Fibroblast of lung (primary cell): ENCODE measurements at places on chromosomes 6 and 20.

GRCh38 chr6:168095171-168095691, 16.2 kb upstream of the FRMD1 start:
- no peak for DNase-seq

DNA sequence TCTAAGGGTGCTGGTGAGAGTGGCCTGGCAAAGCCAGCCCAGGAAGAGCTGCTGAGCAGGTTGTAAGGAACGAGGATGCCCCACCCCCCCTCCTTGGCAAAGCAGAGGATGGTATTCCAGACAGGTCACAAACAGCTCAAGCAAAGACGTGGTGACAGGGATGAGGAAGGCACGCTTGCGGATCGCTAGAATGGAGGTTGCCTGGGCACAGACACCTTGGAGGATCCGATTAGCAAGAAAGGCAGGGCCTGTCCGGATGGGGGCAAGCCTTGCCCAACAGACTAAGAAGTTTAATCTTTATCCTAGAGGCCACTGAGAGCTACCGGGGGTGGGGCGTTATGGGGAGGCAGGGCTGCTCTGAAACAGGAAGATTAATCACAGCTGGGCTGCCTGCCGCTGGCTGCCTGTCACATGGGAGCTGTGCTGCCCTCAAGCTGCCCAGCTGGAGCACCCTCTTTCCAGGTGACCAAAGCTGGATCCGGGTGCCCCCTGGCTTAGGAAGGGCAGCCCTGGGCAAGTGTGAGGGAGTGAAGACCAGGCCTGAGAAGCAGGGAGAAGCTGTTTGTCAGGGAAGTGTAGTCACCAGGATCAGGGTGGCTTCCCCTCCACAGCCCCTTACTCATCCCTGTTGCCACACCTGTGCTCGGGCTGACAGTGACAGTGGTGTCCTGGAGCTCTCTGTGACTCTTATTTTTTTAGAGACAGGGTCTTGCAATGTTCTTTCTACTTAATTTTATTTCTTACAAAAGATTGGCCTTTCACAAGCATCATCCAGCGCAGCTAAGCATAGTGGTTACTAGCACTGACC, 9.1 kb upstream of the MAPK13 start:
- DNase-seq = peak; percentile 42

DNA sequence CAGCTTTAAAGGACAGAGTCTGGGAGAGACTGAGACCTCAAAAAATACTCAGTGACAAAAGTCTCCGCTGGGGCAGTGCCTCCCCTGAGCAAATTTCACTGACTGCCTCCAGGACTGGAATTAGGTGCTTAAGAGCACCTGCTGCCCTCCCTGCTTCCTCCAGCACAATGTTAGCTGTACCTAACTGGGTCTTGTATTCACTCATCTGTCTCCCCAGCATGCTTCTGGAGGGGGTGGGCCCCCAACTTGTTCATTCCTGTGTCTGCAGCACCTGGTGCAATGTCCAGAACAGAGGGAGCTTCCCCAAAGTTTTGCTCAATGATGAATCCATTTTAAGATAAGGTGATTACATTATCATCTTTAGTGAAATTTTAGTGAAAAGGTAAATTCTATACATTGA, 650.7 kb downstream of the KIF16B start:
- no peak for DNase-seq

DNA sequence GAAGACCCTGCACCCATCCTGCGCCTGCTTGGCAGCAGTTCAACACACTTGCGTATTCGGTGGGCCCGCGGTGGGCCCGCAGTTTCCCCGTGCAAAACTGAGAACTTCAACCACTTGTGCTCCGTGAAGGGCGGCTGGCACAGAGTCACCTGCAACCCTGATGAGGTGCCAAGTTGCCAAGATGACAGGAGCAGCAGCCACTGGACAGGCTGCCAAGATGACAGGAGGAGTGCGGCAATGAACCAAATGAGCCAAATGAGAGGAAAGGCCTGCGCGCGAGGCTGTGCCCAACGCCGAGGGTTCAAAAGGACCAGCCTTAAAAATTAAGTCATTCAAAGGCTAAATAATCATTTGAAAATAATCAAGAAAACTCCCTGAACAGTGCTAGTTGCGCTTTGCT, 20.1 kb downstream of the DIDO1 start:
- DNase-seq = no peak

DNA sequence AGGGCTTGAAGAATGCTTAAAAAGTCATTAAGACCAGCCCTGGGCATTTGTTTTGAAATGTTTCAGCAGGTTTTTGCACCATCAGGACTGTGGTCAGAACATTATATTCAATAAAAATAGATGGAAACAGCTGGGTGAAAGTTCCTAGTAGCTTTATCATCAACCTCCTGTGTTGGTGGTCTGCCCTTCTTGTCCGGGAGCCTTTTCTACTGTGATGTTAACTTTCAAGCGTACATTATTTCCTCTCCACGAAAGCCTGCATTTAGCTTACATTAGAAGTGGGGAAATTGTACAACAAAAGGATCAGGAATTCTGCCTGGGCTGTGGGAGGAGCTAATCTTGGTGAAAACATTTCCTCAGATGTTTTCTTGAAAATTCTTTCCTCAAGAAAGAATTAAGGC, 71.1 kb downstream of the LAMA4 start:
- DNase-seq = peak; percentile 47

DNA sequence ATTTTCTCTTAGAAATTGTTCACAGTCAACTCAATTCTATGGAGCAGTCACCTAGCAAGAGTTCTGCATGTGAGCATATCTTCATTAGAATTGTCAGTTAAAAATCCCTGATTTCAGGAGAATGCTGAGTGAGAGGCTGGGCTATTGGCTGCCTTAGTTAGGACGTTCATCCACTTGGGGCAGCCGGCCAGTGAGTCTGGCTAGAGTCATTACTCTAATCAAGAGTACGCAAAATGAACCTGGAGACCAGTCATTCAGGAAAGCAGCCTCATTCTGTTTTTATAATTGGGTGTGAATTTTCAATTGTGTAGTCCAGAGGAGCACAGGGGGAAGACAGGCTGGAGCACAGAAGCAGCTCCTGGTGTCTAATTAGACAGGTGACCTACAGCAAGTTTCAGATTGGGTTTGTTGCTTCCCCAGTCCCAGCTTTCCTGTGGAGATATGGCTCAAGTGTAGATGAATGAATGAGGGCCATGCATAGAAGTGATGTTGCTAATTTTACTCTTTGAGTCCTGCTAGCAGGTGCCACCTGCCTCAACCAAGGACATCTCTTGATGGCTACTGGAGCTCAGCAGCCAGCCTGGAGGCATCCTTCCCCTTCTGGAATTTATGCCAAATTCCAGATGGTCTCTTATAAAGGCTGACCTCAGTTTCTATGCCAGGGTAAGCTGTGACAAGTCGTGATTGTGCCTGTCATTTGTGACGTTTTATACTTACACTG, 265.7 kb downstream of the NKAIN2 start:
- DNase-seq = no peak

DNA sequence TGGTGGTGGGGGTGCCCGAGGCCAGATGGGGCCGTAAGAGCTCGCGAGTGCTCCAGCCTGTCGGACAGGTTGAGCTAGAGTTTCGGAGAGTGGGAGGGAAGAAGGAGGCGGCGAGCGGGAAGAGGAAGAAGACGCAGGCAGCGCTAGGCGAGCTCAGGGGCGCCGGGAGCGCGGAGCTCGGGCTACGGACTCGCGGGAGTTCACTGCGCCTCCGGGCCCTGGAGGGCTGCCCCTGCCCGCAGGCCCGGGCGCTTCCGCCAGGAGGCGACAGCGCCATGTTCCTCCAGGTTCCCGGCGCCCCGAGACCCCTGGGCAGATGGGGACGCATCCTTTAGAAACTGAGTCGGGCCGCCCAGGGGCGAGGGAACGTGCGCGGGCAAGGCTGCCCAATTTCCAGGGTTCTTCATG, 984 bp downstream of the TFAP2C start:
- no peak for DNase-seq

GRCh38 chr6:43368259-43369160, 937 bp downstream of the ZNF318 start:
- peak; percentile 40 for DNase-seq

GRCh38 chr6:33908025-33908424, 104.2 kb upstream of the MLN start:
- DNase-seq = no peak

DNA sequence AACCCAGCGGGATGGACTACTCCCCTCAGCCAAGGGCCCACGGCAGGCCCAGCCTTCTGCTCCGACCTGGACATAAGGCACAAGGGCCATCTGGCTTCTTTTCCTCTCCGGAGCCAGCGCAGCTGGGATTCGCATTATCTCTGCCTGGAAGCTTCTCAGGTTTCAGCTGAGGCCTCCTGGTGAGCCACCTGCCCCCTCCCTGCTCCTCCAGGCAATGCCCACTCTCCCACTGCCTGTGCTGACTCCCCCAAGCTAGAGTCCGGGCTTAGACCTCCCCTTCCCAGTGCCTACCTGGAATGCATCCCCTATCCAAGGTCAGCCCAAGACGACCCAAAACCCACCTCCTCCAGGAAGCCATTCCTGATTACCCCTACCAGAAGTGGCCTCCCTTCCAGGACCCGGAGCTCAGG, 60.7 kb downstream of the EZR start:
- DNase-seq = peak; percentile 24

- no peak for DNase-seq
These were observed 693 bp upstream of the GNAS-AS1 start for GRCh38 chr20:58851221-58851968.

DNA sequence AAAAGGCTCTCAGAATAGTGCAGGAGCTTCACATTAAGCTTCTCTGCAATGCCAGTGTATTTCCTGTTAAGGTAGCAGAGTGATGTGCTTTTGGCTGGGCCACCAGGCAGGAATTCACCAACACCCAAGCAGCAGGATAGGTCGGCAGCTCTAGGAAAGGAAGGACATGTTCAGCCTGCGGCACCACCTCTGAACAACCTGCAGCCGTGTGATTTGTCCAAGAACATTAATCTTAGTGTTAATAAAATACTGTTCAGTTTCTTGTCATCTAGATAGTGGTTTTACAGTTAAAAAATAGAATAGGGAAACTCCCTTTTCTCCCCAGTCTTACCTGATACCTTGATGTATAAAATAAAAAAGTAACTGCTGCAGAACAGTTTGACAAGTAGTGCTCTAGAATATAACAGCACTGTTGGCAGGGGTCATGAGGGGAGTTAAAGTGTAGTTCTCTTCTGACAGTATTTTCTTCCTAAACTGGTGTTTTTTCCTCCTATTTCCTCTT, 18.8 kb downstream of the ZNF292 start:
- DNase-seq = no peak

- DNase-seq = peak; percentile 92
These were observed 160.3 kb upstream of the CDYL start for GRCh38 chr6:4615891-4616290.

GRCh38 chr20:57573242-57573641, 12.3 kb downstream of the PCK1 start:
- no peak for DNase-seq

DNA sequence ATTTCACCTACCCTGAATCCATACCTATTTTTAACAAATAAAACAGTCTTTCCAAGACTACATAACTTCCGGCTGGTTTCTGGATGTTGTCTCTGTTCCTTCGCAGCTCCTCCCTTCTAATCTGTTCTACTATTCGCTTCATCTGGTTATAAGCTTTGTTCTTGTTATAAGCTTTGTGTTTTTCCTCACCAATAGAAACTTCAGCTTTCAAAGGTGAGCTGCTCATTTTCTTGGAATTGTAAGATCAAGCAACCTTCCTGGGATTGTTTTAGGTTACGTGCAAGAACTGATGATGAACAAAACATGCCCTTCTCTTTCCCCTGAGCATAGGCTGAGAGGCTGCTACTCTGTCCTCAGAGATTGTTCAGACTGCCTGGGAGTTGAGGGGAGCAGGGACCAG, 2.1 kb downstream of the GFOD1 start:
- no peak for DNase-seq

DNA sequence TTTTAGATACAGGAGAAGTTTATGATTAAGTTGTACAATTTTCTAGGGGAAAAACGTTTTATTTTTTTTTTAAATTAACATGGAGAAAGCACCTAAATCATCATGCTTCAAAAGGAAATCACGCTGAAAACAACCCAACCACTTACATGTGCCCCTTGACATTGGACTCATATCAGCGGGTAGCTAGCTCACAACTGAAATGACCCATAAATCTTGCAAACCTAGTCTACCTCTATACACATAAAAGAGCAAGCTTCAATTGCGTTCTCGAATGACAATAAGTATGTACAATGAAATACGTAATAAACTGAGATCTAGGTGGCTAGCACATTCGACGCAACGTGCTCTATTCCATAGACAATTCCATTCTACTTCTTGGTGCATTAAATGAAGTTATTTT, 722.9 kb upstream of the AGPAT4 start:
- DNase-seq = no peak

GRCh38 chr20:9613871-9614270, 99.5 kb downstream of the LAMP5 start:
- no peak for DNase-seq

- DNase-seq = no peak
These were observed 42.6 kb downstream of the IRF4 start for GRCh38 chr6:434051-434705.

DNA sequence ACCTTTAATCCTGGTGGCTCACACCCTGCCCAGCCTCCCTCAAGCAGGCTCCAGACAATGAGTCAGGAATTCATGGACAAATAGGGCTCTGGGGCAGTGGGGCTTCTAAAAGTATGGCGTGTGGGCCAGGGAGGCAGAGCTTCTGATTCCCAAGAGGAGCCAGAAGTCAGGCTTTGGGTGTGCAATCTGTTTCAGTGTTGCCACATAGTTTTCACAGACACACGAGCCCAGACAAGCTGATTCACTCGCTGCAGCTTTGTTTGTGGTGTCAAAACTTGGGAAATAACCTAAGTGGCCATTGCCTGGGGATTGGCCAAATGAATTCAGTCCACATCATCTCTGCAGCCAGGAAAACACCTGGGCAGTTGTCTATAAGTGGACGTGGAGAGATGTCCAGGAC, 9.2 kb downstream of the PEDS1 start:
- DNase-seq = peak; percentile 98

DNA sequence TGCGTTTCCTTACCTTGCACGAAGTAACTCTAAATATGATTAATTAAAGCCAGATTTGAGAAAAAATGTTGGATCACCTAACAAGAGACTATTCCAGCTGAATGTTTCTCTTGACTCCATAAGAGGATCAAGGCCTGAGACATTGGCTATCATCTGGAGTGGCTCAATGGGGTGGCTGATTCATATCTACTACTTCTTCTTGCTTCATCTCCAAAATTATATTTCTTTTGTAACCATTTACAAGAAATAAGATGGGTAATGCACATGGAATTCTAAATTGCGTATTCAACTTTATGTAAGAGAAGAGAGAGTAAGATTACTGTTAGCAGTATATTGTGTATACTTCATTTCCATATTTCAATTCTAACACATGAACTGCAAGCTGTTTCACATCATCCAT, 819.0 kb upstream of the EYS start:
- no peak for DNase-seq

GRCh38 chr6:158713469-158713868, 63.6 kb downstream of the SYTL3 start:
- no peak for DNase-seq
